IPS DF 19.7 (cell line): ENCODE measurements at places on chromosomes 6 and 20.

DNA sequence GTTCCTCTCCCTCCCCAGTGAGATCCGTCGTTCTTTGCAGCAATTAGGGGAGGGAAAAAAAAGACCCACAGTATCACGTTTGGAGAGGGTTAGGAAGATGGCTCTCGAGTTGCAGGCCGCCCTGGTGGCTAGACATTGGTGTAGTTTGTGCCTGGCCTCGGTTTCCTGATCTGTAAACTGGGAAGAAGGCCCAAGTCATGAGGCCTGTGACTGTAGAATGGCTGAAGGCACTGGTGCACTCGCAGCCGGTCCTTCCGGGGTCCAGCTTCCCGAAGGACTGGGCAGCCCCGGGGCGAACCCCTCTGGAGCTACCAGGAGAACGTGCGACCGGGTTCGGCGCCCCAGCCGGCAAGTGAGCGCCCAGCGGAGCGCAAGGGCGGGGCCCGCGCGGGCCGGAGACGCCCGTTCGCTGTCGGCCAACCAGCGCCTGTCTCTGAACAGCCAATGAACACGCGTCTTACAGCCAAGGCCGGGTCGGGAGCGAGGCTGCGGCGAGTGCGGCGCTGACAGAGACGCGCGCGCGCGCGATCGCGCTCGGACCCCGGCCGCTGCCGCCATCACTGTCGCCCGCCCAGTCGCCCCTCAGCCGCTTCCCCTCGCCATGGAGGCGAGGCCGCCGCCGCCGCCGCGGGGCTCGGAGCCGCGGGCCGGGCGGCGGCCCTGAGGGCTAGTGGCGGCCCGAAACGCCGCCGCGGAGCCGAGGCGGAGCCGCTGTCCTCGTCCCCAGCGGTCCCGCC, at the start of gene PTPRA:
Gene PTPRA, plus strand, starts transcription at position 472 of the 737 bp plus-strand sequence. CDS start 90,797 bp downstream, outside the sequence.
- peak; percentile 73 for DNase-seq

- DNase-seq = no peak
These were observed 26.2 kb downstream of the E2F3 start for GRCh38 chr6:20427856-20428255.

DNA sequence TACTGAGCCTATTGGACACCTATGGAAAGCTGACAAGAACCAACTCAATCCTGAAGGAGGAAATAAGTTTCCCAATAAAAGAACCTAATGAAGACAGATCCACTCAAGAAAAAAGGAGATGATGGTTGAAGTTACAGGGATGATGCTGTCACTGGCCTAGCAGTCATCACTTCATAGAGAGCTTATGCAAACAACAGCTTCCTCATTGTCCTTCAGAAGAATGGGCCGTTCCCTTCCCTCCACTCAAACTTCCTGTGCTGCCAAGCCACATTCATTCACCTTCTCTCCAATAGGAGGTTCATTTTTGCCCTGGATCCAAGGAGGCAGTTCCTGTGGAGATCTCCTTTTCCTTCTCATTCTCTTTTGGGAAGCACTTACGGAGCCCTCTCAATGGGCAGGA, 13.8 kb upstream of the PM20D2 start:
- DNase-seq = no peak

DNA sequence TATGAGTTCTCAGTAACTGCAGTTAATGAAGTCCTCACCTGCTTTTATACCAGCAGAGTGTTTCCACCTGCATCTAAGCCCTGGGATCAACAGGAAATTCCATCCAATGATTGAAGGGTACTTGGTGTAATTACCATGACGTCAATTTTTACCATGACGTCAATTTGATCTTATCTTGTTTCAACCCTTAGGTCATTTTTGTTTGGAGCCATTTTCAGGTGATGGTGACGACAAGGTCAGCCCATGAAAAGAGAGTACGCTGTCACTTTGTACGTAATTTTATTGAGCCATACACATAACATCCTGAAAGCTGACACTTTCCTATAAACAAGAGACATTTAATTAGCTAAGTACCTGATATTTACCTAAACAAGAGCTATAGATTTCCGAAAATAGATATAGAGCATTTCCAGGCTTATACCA, at the start of gene CGA:
Gene CGA, minus strand, starts transcription at position 20 of the 423 bp plus-strand sequence. CDS start 6,906 bp downstream, outside the sequence.
- DNase-seq = no peak

- no peak for DNase-seq
These were observed 29.3 kb downstream of the GCM1 start for GRCh38 chr6:53119349-53119748.

GRCh38 chr20:23080521-23080920, 5.6 kb downstream of the CD93 start:
- no peak for DNase-seq

DNA sequence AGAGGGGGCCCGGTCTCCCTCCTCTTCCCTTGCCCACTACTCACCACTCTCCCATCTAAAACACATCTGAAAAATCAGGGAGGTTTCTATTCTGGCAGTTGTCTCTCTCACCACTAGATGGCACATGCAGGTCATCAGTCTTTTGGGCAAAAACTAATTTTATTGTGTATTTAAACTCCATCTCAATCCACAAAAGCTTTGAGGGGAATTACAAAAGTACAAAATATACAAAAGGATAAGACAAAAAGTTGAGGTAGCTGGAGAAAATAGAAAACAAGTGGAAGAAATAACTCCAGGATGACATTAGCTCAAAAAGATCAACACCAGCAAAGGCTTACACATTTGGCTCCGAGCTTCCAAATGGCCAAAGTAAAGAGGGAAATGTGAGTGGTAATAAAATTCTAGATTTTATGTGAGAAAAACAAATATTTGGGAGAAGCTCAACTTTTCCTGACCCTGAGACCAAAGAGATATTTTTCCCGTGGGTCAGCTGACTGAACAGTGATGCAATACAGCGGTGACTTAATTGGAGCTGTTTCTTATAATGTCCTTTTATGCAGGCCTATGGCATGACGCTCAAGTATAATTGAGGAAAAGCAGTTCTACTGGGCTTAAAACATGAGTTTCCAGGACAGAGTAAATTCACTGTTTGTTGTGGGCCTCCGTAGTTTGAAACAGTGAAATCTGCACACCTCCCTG, 79.8 kb upstream of the CHD6 start:
- DNase-seq = no peak

DNA sequence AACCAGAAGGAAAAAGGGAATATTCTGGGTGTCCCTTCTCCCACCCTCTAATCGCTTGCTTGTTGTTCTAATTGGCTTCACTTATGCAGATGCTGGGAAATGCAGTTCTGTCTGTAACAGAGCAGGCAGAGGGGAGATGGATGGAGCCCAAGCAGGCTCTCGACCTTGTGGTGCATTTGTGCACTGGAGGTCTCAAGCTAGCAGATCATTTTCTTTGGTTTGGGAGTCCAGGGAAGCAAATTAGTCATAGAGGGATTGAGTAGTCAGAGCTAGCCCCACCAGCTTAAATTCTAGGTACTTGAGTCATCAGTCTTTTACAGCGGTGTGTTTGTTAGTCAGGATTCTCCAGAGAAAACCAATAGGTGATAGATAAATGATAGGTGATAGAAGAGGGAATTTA, 234.7 kb upstream of the ECI2 start:
- DNase-seq = no peak

- no peak for DNase-seq
These were observed 77.1 kb downstream of the LMBRD1 start for GRCh38 chr6:69719602-69720193.

GRCh38 chr6:35674594-35674993, 14.1 kb downstream of the FKBP5 start:
- DNase-seq = no peak

GRCh38 chr6:70131528-70131927, 171.4 kb downstream of the COL9A1 start:
- DNase-seq = no peak

DNA sequence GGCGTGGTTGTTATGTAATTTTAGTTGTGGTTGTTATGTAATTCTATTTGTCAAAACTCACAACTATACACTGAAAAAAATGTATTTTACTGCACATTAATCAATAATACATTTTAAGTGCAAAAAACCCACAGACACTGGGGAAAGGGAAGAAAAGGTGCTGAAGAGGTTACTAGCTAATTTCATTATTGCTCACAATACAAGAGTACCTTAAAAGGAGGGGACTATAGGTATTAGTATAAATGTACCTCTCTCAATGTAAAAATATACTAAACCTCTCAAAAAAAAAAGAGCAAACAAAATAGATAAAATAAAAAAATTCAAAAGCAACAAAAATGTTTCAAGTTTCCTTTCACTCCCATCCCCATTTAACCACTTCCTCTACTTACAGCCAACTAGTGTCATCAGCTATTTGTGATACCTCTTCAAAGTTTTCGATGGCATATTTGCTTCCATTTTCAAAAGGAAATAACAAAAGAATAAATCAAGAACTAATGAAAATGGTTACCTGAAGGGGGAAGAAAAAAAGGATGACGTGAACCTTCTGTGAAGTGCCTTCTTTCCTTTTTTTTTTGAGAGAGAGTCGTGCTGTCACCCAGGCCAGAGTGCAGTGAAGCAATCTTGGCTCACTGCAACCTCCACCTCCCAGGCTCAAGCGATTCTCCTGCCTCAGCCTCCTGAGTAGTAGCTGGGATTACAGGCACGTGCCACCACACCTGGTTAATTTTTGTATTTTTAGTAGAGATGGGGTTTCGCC, 30.2 kb downstream of the RANBP9 start:
- DNase-seq = no peak

GRCh38 chr20:50980071-50980681, 21.6 kb downstream of the MOCS3 start:
- no peak for DNase-seq

- no peak for DNase-seq
These were observed 23.5 kb downstream of the SLC17A9 start for GRCh38 chr20:62975812-62976508.

DNA sequence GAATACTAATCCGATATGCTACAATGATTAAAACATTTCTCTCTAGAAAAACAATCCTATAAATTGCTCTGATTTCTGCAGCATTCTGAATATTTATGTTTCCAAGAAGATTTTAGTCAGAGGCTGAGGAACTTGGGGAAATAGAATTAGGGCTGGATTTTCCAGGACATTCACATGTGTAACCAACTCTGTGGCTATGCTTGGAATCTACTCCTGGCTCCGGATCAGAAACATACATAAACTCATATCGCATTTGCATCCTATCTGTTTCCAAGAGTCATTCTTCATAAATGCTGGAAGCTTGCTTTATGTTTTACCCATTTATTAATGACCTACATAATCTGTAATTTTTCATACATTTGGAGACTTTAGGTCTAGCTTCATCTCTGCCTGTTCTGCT, 459.9 kb upstream of the MARCKS start:
- no peak for DNase-seq

- no peak for DNase-seq
These were observed 9.5 kb upstream of the NUP153 start for GRCh38 chr6:17716221-17716620.

GRCh38 chr20:52829111-52829510, 143.0 kb upstream of the TSHZ2 start:
- DNase-seq = no peak

DNA sequence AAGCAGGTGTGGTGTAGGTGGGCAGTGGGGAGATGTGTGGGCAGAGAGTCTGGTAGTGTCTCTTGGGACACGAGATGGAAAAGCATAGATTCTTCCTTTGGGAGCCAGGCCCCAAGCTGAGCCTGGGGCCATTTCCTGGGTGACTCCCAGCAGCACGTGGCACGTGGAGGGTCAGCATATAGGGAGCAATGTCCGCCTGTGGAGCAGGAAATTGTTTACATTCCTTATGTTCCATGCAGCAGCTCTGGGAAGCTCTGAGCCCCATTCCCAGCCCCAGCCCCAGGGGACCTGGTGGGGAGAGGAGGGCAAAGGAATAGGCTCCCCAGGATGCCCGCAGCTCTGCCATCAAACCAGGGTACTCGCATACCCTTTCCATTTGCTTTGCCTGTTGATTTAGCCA, 57.6 kb downstream of the DAAM2 start:
- DNase-seq = no peak

DNA sequence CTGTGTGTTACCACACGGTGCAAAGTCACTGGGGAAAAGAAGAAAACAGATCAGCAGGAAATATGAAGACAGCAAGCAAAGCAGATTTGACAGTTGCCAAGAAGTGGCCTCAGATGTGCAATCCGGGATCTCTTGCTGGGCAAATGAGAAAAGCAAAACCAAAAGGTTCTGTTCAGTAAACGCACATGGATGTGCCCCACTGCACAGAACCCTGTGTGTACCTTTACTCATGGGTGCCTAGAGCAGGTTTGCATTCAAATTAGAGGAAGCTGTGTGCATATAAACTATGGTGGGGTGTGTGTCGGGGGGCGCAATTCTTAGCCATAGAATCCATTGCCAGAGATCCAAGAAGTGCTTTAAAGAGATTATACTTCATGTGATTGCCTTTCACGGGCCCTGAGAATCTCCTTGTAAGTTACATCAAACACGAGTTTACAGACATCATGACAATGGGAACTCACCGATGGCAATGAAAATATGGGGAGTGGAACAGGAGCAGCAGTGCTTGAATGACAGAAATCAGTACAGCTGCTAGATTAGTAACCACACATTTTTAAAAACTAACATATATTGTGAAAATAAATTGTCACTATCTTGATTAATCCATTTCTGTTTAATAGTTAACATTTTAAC, 154.3 kb downstream of the ADGRG6 start:
- no peak for DNase-seq

DNA sequence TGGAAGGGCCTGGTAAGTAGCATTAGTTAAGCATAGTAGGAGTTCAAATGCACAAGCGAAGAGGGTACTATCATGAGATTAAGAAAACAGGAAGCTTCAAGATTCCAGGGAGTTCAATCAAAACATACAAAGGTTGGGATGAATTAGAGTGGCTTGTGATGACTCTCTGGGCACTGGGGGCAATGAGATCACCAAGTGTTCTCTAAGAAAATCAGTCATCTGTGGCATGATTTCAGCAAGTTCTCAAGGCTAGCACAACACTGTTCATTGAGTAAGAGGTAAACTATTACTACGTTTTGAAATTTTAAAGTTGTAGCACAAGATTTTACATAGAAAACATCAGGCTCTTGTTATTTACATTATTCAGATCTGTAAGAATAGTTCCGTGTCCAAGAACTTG, 139.7 kb upstream of the FLRT3 start:
- DNase-seq = no peak

GRCh38 chr6:111845441-111845871, 27.8 kb downstream of the FYN start:
- no peak for DNase-seq

DNA sequence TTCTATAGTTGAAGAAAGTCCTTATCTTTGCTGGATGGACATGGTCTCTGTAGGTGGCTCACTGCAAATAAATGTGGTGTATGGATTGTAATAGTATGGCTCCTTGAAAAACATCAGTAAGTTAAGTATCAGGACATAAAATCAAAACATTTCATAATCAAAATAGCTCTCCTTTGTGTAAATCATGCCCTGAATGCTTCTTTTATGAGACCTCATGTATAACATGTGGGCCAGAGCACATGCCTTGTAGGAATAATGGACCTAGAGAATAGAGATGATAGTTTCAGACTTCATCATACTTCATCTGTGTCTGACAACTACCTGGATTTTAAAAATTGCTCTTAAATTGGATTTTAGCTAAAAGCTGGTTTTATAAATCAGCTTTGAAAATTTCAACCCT, 159.9 kb downstream of the ASCC3 start:
- DNase-seq = no peak
